ENCODE measurements at places on chromosomes 3 and 15. TPM values are rescaled to one million over a fixed set of nuclear protein-coding genes. Genes with fewer than 3 reads are reported as not detected.

PTH1R gene
- not detected for total RNA-seq

CA12 gene
- 0.33 TPM for total RNA-seq

PRR23A gene
- not detected for total RNA-seq

HTR3E gene
- total RNA-seq = not detected

ISL2 gene
- 0.27 TPM for total RNA-seq

LRRC31 gene
- total RNA-seq = not detected

DNASE1L3 gene
- total RNA-seq = 1.3 TPM

LIPC gene
- 0.07 TPM for total RNA-seq

GPR62 gene
- total RNA-seq = 0.20 TPM
